SK-N-SH (cell line): ENCODE measurements at places on chromosomes 4 and X. TPM values are rescaled to one million over a fixed set of nuclear protein-coding genes. Genes with fewer than 3 reads are reported as not detected.

DNA sequence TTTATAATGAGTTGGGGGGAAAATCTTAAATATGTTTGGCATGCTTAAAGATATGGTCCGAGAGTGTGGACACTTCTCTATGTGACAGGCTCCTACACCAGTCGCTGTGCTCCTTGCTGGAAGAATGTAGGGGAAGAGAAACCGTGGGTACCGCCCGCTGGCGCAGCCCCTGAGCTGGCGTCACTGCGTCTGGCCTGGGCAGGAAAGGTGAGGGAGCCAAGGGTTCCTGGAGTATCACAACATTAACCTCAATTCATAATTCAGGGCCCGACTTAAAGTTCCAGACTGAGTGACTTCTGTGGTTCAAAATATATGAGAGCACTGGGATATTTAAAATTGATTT, 95.1 kb downstream of the GATB start:
- DNase-seq: no peak

DNA sequence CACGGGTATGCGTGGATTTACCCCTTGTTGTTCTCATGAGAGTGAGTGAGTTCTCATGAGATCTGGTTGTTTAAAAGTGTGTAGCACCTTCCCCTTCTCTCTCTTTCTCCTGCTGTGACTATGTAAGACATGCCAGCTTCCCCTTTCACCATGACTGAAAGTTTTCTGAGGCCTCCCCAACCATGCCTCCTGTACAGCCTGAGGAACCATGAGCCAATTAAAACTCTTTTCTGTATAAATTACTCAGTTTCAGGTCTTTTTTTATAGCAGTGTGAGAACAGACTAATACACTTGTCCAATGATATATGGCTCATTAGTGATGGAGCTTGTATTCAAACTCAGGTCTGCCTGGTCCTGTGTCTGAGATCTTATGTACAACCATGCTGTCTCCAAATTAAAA, 28.5 kb upstream of the RTL3 start:
- no peak for DNase-seq

GRCh38 chr4:168677063-168677462, 180.2 kb downstream of the PALLD start:
- DNase-seq: no peak

- no peak for DNase-seq
Measured at GRCh38 chr4:99687120-99687519, 29.5 kb upstream of the C4orf54 start.

DNA sequence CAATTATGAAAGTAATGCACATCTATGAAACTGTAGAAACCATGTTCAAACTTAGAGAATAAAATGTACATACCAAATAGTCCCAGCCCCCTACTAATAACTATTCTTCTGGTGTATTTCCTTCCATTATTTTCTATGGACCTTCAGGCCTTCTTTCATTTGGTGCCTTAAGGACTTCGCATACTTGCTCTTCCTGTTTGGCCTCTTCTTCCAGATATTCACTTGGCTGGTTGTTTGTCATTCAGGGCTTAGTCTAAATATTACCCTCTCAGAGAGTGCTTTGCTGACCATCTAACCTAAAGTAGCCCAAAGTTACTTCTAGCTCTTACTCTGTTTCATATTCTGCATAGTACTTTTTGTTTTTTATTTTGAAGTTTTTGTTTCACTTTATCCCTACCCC, 70.3 kb upstream of the ARMCX2 start:
- no peak for DNase-seq

GRCh38 chr4:62359441-62360155, 1159.5 kb downstream of the ADGRL3 start:
- DNase-seq: no peak

DNA sequence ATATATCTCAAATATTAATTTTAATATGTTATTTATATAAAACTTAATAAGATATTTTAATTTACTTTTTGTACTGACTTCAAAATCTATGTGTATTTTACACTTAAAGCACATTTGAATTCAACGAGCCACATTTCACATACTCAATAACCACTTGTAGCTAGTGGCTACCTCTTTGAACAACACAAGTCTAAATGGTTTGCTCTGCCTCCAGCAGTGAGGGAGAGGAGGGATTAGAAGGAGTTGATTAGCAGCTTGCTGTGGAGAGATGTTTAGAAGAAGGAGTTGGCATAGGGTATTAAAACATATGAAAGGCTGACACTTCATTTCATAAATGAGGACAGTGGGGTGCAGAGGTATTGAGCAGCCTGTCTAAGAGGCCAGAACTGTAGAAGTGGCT, 124.0 kb downstream of the ARHGAP24 start:
- DNase-seq: no peak

DNA sequence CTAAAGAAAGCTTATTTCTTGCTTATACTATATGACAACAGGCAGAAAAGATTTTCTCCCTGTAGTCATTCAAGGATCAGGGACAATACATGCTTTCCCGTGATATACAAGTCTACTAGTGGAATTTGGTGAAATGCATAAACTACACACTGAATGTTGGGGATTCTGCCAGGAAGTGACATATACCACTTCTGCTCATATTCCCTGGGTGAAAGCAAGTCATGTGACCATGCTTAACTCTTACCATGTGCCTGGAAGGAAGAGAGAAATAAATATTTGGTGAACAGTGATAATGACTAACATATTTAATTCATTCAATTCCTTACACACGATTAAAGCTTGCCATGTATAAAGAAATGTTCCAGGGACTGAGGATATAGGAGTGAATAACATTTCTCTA, 534.6 kb downstream of the PPARGC1A start:
- DNase-seq: no peak

DNA sequence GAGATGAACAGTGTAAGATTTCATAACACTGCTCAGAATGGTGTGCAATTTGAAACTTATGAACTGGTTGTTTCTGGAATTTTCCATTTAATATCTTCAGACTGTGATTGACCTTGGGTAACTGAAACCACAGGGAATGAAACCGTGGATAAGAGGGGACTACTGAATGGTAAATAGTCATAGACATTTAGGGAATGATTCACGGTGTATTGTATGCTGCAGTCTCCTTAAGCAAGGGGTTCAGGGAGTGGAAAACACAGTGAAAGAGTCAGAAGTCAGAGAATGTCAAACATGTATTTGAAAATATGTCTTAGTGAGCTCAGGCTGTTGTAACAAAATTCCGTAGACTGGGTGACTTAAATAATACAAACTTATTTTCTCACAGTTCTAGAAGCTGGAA, 398.2 kb upstream of the DIPK2B start:
- no peak for DNase-seq

DNA sequence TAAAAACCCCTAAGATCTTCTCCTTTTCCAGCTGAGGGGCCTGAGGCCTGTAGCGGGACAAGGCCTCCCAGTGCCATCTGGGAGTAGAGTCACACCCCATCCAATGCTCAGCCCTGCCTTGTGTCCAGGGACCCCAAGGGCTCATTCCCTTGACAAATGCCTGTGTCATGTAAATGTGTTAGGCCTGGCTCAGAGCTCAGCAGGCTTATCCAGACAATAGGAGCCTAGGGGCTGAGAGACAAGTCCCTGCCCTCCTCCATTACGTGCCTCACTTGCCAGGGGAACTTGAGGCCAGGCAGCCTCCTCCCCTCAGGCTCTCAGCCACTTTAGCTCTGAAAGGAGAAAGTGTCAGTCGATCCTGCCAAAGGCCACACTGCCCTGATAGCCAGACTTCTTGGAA, 166.8 kb upstream of the MAMLD1 start:
- DNase-seq: no peak

DNA sequence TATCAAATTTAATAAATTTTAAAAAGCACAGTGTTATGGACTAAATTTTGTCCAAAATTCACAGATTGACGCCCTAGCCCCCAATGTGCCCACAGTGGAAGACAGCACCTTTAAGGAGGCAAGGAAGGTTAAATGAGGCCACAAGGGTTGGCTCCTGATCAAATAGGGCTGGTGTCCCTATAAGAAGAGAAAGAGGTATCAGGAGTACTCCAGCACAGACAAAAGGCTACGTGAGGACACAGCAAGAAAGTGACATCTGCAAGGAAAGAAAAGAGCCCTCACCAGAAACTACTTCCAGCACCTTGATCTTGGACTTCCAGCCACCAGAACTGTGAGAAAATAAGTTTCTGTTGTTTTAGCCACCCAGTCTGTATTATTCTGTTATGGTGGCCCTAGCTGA, 48.8 kb downstream of the FAM13A start:
- no peak for DNase-seq

DNA sequence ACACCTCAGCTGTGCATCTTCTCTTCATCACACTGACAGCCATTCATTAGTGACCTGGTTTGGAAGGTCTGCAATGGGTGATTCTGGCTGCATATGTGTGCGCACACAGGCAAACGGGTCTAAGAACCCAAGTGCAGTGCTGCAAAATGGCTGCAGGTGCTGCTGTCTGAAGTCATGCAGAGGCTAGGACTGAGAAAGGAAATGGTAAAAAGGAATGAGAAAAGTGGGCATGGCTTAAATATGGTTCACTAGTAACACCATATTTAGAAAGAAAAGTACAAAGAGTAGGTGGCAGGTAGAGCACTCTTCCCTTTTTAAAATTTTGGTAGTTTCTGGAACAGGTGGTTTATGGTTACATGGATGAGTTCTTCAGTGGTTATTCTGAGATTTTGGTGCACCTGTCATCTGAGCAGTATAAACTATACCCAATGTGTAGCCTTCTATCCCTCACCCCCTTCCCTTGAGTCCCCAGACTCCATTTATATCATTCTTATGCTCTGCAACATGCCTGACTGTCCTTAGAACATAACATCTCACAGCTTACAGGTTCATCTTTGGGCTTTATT, 78.4 kb downstream of the CCNG2 start:
- no peak for DNase-seq

DNA sequence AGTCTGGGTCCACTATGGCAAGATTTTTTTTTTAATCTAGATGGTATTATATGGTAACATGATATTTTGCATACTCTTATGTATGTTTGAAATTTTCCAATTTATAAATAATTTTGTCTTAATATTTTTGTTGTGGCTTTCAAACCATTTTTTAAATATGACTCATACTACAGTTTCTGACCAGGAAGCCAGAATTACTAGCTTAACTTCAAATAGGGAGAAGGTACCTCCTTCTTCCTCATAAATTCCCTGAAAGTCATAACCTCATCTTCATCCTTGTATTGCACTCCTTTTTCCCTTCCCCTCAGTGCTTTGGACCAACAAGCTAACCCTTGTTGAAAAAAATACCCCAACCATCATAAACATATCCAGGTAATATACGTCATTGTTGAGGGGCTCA, 21.6 kb downstream of the ARAP2 start:
- no peak for DNase-seq

GRCh38 chr4:168908093-168908492, 102.0 kb downstream of the CBR4 start:
- DNase-seq: no peak

DNA sequence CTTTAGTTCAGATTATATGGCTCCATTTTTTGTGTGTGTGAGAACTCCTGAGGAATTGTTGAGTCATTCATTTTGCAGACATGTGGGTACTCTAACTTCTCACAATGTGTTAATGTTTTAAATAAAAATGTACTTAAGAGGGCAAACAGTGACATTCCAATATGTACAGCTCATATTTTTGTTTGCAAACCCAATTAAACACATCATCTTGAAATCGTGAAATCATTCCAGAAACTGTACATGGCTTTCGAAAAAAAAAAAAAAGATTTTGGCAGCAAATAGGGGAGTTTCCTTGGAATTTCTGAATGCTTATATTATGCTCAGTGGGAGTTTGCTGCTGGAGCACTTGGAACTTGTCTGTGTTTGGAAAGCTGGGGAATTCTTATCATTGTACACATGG, 85.0 kb downstream of the HPGD start:
- no peak for DNase-seq

GRCh38 chrX:149504226-149504914, 736 bp downstream of the IDS start:
- DNase-seq: peak; percentile 67

DNA sequence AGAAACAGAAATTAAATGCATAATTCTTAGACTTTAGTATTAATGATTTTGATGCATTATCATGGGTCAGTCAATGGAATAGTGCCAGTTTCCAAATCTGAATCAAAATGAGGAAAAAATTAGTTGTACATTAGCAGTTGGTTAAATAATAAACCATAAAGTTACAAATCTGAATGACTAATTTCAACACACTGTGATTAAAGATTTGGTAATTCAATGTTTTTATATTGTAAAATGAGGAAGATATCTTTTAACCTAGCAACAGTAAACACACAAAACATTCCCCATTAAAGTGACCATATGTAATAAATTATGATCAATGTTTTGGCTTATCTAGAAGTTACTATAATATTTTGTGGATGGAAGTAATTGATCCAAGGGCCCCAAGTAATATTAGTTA, 1.6 kb downstream of the FBXO8 start:
- no peak for DNase-seq

DNA sequence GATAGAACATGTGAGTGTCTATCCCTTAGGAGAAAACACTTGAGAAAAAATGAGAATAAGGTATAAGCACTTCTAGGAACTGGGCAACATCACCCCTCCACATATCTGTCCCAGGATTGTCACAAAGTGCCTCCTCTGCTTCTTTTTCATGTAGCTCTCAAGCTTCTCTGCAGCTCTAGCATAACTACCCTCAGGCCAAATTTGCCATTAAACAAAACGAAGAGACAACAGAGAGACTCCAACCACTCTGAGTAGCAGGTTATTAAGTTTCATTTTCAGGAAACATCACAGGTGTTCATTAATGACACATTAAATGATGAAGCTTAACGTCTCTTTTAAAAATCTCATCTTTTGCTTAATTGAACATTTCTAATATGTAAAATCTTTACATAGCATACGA, 580.0 kb downstream of the GALNTL6 start:
- peak; percentile 43 for DNase-seq

DNA sequence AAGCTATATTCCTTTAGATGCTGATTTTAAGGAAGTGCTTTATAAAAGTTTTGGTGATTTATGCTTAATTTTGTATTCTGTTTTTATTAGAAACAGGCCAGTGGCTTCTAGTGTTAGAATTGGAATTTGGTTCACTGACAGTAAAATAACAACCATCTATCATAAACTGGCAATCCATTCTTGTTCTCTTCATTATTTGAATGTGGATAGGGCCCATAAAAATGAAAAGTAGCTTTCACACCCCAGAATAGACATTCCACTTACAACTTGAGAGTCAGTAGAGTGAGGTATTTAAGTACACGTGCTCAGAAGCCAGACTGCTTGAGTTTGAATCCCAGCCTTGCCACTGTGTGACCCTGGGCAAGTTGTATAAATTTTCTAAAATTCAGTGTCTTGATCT, 232.4 kb upstream of the CTSO start:
- DNase-seq: no peak

The FAM184B gene
- not detected in 2 replicates for polyA plus RNA-seq

The UGT2B11 gene
- polyA plus RNA-seq: not detected in 2 replicates

The EDA2R gene
- polyA plus RNA-seq: 23.0 and 41.0 TPM in 2 replicates

The SPATA18 gene
- 0.84 and 1.2 TPM in 2 replicates for polyA plus RNA-seq

The CENPE gene
- 1.3 and 1.7 TPM in 2 replicates for polyA plus RNA-seq

The ARX gene
- polyA plus RNA-seq: not detected in 2 replicates

The ACTRT1 gene
- not detected in 2 replicates for polyA plus RNA-seq

The MSMO1 gene
- polyA plus RNA-seq: 13.2 and 20.2 TPM in 2 replicates

The ABLIM2 gene
- 0.53 and 0.80 TPM in 2 replicates for polyA plus RNA-seq

The GPC3 gene
- 0.86 and 1.4 TPM in 2 replicates for polyA plus RNA-seq

The SHISA3 gene
- 1.1 and 1.6 TPM in 2 replicates for polyA plus RNA-seq

The SMAD1 gene
- 46.0 and 58.2 TPM in 2 replicates for polyA plus RNA-seq

The TCEAL1 gene
- polyA plus RNA-seq: 22.1 and 27.9 TPM in 2 replicates

The QDPR gene
- 68.8 and 83.1 TPM in 2 replicates for polyA plus RNA-seq

The GPR50 gene
- not detected in 2 replicates for polyA plus RNA-seq

The CT45A2 gene
- polyA plus RNA-seq: not detected in 2 replicates

The NKX3-2 gene
- 0.15 and 0.16 TPM in 2 replicates for polyA plus RNA-seq

The VEGFD gene
- 5.3 and 6.3 TPM in 2 replicates for polyA plus RNA-seq
